Effector memory CD4-positive, alpha-beta T cell (primary cell): ENCODE measurements at places on chromosomes 13 and 19.

- no peak for DNase-seq
Measured at GRCh38 chr13:109397285-109397684, 389.1 kb downstream of the IRS2 start.

- no peak for DNase-seq
Measured at GRCh38 chr19:1445932-1446712, 3.8 kb upstream of the APC2 start.

DNA sequence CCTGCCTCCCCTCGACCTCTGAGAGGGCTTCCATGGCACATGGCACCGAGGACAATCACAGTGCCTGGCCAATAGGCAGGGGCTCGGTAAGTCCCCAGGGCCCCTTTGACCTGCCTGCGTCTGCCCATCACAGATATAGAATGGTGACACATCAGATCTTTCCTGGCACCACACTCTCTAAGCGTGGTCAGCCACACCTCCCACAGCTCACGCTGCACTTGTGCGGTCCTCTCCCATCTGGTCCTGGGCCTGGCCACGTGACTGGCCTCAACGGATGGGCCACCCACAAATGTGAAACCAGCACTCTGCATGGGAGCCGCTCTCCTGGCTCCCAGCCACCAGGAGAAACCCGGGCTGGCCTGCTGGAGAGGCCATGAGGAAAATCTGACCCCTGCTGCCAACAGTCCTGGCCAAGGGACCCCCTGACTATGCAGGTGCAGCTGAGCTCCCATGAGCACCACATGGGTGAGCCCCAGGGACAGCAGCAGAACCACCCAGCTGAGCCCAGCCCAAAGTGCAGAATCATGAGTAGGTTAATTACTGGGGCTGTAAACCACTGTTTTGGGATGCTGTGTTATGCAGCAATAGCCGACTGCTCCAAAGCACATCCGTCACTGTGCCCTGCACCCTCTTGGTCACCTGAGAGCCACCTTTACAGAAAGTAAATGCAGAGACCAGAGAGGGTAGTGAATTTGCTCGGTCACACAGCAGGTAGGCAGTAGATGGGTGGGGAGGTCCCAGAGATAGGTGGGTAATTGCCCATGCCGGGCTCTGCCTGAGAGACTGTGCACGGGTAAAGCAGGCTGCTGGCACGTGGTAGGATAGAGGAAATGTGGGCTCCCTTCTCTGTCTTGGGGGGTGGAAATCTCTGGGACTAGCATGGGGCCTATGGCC lies 9.7 kb upstream of the MEF2B start:
- DNase-seq: no peak

DNA sequence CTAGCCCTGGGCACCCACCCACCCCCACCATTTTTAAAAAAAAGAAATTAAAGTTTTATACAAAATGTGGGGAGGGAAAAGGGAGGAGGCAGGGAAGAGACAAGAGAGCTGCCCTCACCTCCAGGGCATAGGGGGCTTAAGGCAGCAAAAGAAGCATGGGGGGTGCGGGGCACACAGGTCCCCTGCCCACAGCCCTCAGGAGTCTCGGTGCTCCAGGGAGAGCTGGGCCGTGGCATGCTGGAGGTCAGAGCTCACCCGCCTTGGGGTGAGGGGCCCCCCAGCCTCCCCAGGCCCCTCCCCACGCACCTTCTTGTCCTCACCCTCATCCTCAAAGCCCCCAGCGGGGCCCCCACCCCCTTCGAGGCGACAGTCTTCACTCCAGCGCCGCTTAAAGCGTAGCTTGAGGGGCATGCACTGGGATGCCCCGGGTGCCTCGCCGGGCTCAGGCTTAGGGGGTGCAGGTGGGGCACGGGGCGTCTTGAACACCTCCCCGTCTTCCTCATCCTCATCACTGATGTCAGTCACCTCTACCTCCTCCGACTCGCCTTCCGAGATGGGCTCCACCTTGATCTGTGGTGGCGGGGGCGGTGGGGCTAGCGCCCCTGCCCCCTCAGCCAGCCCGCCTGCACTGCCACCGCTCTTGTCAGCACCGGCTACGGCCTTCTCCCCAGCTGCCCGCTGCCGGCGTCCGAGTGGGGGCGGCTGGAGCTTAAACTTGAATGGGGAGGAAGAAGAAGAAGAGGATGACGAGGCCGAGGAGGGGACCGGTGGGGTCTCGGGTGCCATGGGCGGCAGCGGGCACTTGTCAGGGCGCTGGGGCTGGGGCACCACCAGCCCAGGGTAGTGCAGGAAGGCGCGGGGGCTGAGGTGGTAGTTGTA lies 6.1 kb upstream of the GSK3A start:
- DNase-seq: no peak

DNA sequence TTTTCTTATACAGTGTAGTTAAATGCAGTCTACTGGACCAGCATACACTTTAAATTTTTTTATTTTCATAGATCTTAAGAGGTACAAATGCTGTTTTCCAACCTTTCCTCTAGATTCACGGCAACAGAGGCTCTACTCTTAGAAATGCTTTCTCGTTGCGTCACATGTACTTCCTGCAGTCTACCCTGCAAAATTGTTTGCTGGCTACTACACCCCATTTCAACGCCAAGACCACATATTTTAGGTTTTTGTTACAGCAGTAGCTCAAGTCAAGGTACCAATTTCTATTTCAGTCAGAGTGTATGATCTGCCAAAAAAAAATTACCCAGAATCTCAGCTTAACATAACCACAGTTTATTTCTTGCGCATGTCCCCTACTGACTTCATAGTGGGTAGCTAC lies 94.1 kb downstream of the TNFSF13B start:
- no peak for DNase-seq

- DNase-seq: no peak
Measured at GRCh38 chr13:44293374-44293773, 80.2 kb upstream of the SERP2 start.

DNA sequence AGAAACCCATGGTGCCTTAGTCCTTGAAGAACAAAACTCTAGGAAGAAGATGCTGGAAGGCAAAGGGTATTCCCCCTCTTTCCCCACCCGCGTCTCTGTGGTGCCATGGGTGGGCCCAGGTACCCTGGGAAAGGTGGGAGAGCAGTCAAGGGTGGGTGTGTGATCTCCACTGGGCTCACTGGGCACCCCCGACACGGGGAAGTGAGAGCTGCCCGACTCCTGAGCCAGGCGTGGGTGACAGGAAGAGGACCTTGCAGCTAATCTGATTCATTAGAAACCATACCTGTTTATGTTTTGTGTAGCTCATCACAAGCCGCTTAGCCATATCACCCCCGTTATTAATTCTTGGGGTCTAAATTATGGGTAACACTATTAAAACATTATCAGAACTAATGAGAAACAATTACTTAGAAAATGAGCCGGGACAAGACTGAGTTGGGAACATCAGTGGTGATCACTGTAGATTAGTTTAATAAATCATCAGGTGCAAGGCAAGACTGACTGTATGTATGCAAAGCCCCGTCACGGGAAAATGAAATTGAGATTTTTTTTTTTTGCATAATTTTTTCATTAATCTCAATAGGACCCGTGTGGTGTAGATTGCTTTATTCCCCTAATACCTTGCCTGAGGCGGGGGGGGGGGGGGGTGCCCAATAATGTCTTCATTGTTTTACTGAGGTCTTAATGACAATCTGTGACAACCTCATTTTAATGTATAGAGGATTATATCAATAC lies 77.3 kb downstream of the ZIC5 start:
- DNase-seq: no peak

GRCh38 chr19:41096353-41096752 lies 8.1 kb downstream of the CYP2A13 start:
- DNase-seq: no peak
